ENCODE measurements at places on chromosomes 4 and X.

DNA sequence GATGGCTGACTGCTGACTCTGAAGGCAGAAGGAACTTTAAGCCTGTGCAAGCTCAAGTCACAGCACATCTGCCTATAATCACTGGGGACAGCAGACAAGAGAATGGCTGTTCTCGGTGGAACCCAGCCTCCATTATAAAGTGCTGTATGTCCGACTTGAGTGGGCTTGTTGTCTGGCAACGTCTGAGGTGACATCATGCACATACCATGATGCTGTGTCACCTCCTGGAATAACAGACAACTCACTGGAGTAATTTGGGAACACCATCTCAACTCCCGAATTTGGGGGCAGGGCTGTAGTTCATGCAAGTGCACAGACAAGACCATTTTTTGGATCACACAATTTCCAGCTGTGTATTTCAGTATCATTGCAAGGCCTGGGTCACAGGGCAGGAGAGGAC, 59.8 kb upstream of the GPM6B start:
- no peak for DNase-seq

GRCh38 chrX:153778181-153778580, 2.7 kb upstream of the SRPK3 start:
- DNase-seq, result no peak

DNA sequence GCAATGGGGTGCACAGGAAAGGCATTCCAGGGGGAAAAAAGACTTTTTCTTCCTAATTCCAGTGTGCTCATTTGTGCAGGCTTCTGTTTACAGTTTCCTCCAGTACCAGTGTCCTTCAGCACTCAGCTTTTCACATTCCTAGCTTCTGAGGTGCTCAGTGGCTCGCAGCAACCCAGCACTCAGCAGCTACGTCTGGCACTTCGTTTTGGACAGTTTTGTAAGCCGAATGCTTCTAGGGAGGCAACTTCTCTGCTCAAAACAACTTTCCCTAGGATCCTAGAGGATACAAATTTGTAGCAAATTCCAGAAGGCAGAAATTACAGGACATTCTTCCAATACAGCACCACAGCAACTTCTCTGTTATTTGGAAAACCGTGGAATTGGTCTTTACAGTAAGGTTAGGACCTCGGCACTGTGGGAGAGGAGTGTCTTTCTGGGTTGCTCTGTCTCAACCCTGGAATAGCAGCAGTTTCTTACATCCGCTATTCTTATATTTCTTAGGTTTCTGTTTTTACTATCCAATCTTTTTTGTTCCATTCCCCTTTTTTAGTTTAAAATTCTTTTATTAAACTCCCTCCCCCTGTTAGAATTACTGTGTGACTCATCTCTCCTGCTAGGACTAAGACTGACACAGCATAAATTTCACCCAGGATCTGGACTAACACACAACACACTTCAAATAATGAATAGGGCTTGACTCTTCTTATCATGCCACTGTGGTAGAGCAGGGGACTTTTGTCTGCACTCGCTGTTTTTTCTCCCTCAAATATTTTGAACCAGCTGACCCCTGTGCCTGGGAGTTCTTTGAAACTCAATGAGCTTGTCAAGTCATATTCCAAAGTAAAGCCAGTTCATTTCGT, 1314.7 kb downstream of the FSTL5 start:
- DNase-seq, result no peak

- no peak for DNase-seq
These were observed 83.0 kb upstream of the CLDN34 start for GRCh38 chrX:9884031-9884779.

DNA sequence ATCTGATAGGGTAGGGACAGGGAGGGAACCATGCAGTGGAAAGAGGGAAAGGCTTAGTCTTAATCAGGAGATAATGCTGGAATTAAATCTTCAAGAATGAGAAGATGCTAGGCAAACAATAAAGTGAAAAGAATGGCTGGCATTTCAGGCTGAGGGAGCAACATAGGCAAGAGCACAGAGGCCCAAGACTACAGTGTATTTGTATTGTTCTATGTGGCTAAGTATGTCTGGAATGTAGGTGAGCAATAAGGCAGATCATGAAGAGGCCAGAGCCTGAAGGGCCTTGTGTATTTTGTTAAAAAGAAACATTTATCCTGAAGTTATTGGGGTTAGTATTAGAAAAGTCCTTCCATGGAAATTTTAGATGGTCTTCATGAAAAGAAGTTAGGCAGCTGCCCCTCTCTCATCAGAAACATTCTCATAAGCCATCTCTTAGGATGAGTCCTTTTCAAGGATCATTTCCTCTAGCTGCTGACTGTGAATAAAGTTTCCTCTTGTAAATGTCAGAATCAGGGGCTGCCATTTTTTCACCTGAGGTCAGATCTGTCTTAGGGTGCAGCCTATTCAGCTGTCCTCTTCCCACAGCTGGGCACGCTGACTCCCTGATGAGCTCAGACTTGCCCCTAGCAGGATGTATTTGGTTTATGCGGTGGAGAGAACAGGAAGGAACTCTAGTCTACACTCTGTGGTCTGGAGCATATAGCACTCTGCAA, 46.3 kb downstream of the ATP10D start:
- DNase-seq, result peak; percentile 85

- DNase-seq, result no peak
These were observed 560.9 kb downstream of the KCNIP4 start for GRCh38 chr4:21387683-21388082.

DNA sequence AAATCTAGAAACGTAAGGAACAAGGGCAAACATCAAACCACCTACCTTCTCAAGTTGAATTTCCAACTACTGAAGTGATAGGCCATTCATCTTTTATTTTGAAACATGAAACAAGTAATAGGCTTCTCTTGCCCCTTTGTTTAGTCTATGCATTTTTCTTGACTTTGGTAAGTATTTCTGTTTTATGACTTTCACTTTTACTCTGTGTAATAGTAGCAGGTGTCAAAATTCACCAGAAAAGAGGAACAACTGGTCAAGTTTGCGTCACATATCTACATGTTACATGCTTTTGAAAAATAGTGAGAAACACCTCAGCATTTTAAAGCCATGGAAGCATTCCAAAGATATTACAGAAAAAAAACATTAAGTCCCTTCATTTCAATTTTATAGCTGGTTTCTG, 157.1 kb upstream of the FTHL17 start:
- peak; percentile 81 for DNase-seq

DNA sequence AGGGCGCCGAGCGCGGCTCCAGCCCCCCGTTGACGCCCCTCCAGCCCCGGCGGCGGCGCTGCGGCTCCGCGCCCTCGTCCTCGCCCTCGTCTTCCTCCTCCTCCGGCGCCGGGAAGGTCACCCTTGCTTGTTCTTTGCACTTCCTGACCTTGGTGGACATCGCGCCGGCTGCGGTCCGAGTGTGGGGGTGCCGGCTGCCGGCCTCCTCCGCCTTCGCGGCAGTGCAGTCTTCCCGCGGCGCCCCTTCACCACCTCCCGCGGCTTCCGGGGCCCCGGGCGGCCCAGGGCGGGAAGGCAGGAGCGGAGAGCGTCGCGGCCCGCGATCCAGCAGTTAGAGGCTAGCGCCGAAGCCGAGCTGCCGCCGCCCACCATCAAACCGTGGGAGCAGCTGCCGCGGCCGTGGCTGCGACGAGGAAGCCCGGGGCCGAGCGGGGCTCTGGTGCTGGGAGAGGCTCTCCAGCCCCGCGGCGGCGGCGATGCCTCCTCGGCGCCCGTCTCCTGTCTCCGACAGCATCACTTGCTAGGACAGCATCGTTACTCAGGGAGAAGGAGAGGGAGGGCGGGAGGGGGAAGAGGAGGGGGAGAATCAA, at the start of gene TRPC3:
Gene TRPC3, minus strand, starts transcription at position 540 of the 590 bp plus-strand sequence. Its CDS starts 380 bp downstream, at position 160.
- DNase-seq, result peak; percentile 36

- DNase-seq, result no peak
These were observed 11.6 kb downstream of the SLC25A5 start for GRCh38 chrX:119479845-119480244.

DNA sequence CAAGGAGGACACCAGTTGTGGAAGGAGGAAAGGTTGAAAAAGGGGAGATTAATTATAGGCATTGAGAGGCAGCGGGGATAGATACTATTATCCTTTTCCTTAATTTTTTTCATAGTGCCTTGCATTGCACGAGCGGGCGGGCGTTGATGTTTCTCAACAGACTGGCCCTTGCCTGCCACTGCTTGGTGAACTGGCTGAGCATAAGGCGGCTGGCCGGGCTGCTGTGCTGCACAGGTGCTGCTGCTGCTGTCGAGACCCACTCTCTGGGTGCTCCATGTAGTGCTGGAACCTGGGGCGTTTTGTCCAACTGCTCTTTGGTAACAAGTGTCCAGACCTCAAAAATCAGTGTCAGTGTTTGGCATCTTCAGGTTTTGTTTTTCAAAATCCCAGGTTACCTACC, 83.3 kb upstream of the PAQR3 start:
- DNase-seq, result no peak

DNA sequence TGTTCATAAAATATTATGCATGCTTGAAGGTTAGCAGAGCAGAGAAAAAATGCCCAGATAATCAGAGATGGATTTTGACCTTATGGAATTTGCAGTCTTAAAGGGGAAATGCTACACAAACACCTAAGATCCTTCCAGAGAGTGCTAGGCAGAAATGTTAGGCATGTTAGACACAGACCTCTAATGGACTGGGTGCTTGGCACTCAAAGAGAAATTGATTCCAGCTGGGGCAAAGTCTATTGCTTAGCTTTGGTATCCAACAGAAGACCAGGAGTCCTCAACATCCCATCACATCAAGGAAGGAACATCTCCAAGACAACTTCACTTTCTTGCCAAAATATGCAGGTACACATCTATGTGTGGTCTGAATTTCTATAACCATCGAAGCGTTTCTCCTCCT, 32.2 kb upstream of the PPARGC1A start:
- no peak for DNase-seq

DNA sequence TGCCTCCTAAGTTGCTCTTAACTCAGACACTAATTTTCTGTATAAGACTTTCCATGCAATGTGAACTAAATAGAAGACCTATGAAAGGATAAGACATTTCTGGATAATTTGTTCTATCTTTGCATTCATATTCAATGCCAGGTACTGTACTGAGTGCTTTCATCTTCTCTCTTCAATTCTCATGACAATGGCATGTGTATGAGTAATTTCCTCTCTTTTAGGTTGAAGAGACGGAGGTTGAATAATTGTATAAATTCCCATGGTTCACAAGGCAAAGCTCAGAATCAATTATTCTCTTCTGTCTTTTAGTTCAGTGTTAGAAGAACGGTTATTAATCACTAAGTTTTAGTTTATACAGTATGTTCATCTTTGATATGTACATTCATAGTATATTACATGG, 29.3 kb upstream of the CFAP299 start:
- DNase-seq, result no peak

GRCh38 chr4:48944756-48945241, 38.2 kb upstream of the OCIAD2 start:
- peak; percentile 6 for DNase-seq

DNA sequence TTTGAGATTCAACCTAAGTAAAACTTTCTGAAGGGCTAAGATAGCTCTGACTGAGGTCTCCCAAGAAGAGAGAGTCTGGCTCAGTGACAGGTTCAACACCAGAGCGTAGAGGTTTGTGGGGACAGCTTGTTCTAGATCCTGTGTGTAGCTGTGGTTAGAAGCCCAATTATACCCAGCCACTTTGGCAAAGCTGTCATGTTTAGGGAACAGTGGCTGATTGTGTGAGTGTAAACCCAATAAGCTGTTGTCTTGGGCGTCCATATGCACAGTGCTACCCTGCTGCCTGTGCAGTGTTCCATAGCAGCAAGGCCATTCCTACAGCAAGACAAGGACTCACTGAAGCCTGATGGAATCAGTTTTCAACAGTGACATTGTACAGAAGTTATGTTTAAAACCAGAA, 11.2 kb upstream of the SCRG1 start:
- DNase-seq, result no peak

DNA sequence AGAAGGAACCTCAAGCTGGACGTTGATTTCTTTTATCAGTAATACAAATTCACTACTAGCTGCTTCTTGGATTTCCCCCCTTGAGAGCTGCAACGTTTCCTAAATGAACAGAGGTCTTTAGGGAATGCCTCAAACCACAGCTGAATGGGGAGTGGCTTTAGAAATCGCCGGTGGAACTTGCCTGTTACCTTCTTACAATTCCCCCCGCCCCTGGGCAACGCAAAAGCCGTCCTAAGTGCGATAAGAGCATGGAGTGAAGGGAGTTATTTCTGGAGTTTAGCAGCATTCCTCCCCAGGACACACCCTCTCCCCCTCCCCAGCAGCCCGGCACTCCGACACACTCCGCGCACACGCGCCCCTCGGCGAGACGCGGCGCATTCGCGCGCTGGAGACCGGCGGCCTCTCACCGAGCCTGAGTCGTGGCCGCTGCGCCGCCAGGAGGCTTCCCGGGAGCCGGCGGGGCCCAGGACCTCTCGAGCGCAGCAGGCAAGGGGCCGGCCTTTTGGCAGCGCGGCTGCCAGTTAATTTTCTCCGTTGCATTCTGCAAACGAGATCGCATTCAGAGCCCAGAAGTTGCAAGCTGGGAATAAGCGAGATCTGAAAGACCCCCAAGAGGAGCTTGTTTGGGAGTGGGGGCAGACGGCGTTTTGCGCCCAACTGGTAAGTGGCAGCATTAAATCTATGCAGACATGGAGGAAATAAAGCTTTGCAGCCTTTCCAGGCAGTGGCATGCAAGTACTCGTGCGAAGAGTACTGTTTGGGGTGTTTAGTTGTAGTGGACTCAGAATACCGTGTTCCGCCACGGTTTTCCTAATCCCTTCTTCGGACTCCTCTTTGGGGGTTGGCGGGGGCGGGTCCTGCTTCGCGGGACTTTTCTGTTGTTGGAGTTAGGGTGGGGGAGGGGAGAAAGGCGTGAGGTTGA, 134.7 kb downstream of the PALLD start:
- peak; percentile 53 for DNase-seq

- no peak for DNase-seq
These were observed 45.1 kb downstream of the OR13H1 start for GRCh38 chrX:131588995-131589394.

DNA sequence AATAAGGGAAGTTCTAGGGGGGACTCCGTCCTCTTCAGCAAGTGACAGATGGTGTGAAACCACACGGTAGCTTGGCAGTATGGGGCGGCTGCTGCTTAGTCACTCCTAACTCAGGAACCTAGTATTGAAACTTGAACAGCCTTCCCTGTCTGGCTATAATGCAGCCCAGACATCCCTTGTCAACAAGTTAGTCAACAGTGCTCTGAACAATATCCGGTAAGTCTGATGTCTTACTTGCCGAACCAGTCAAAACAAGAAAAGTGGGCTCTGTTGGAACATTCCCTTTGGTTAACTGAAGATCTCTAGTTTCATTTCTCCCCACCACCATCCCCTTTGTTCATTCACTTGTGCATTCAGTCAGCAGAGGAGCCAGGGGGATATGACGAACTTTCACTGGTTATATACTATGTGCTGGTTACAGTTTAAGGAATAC, 18.7 kb upstream of the CXCL13 start:
- DNase-seq, result peak; percentile 78

- DNase-seq, result no peak
These were observed 306.7 kb upstream of the GRID2 start for GRCh38 chr4:91997045-91997444.
